ENCODE measurements at places on chromosomes 3 and 15.

DNA sequence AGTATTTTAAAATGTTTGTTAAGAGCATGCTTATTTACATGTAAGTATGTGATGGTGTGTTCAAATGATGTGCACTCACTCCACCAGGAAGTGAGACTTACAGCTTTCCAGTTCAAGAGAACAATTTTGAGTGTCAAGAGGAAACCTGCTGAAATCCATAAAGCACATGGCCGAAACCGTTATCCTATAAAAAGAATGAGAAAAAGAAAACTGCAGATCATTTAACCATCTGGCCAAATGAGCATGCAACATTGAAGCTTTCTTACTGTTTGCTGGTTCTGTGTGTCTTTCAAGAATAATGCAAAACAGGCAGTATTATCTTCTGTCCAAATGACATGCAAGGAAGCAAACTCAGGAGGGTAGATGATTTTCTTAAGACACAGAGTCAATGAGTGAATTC, 26.3 kb downstream of the GABRR3 start:
- DNase-seq, result no peak

DNA sequence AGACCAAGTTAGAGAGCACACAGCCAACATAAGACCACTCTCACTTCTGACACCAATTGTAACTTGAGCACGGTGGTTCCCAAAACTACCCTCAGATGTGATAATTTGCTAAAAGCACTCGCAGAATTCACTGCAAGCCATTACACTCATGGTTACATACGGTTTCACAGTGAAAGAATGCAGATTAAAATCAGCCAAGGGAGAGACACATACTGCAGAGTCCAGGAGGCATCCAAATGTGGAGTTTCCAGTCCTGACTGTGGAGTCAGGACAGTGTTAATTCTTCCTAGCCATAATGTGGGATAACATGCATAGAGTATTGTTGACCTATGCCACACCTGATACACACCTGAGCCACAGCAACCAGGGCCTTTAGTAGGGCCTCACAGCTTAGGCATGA, 956.4 kb downstream of the NTRK3 start:
- DNase-seq, result no peak

DNA sequence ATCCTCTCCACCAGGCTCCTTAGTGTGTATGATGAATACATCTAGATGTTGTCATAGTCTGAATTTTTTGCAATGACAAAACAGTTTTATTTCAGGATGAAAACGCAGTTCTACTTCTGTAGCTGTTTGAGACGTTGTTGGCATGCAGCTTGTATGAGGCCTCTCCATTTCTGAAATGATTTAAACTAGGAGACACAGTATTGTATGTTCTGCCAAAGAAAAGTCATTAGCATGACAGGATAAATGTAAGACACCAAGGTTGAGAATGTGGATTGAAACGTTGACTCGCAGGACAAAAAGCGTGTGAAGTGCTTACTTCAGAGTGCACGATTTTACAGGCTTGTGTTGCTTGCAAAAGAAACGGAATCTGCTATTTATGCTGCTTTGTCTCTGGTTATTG, 35.3 kb downstream of the ABHD17C start:
- no peak for DNase-seq

DNA sequence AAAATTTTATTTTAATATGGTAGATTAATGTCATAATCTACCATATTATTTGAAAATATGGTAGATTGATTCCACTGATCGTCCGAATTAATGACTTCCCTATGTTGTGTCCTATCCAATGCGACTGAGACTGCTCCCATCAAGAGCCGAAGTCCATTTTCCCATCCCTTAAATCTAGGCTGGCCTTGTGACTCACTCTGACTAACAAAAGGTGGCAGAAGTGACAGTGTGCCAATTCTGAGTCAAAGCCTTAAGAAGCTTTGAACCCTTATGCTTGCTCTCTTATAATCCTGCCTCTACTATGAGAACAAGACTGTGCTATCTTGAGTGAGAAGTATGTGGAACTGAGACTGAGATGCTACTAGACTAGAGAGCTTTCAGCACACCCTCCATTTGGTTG, 387.2 kb downstream of the ROBO1 start:
- DNase-seq, result no peak

DNA sequence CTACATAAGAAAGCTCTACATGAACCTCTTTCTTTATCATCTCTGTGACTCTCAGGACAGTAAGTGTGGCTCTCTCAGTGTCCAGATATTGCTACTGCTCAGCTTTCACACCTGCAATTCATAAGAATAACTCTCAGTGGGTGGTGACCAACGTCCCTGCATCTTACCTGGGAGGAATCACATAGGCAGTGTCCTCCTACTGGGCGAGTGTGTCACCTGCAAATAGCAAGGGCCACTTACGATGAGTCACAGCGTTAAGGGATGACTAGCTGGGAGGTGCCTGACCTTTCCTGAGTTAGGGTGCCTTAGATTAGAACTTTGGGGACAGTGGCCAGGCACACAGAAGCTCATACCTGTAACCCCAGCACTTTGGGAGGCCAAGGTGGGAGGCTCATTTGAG, 90.8 kb upstream of the C3orf80 start:
- DNase-seq, result no peak

- DNase-seq, result no peak
Measured at GRCh38 chr3:154540950-154541604, 111.1 kb upstream of the GPR149 start.

DNA sequence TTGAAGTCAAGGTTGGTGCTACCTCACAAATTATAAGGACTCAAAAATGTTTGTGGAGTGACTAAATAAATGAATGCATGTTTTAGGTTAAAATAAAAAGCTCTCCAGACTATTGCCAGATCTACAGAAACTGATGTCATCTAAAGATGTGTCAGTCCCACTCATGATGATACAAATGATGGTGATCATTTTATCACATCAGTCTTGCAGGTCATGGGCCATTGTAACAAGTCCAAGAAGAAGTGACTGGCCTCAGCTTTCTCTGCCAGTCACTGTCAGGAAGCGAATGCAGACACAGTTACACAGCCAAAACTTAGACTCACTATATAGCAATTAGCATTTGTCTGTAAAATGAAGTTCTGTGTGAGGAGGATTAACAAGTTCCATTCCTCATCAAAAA, 18.5 kb downstream of the ATP8B4 start:
- DNase-seq, result no peak

- DNase-seq, result no peak
Measured at GRCh38 chr3:141539431-141540187, 52.8 kb downstream of the RASA2 start.

GRCh38 chr3:61820306-61820992, 259.1 kb downstream of the PTPRG start:
- no peak for DNase-seq

Measured in left renal pelvis (tissue), 4 donors.